ENCODE measurements at places on chromosomes 13 and 19. TPM values are rescaled to one million over a fixed set of nuclear protein-coding genes. Genes with fewer than 3 reads are reported as not detected.

- DNase-seq: no peak
- H3K4me3 ChIP-seq: no peak overlapping the region
- H3K27me3 ChIP-seq: no peaks in the 10 kb centered on the region
Observed at GRCh38 chr13:97274829-97275649, 52.9 kb downstream of the MBNL2 start.

DNA sequence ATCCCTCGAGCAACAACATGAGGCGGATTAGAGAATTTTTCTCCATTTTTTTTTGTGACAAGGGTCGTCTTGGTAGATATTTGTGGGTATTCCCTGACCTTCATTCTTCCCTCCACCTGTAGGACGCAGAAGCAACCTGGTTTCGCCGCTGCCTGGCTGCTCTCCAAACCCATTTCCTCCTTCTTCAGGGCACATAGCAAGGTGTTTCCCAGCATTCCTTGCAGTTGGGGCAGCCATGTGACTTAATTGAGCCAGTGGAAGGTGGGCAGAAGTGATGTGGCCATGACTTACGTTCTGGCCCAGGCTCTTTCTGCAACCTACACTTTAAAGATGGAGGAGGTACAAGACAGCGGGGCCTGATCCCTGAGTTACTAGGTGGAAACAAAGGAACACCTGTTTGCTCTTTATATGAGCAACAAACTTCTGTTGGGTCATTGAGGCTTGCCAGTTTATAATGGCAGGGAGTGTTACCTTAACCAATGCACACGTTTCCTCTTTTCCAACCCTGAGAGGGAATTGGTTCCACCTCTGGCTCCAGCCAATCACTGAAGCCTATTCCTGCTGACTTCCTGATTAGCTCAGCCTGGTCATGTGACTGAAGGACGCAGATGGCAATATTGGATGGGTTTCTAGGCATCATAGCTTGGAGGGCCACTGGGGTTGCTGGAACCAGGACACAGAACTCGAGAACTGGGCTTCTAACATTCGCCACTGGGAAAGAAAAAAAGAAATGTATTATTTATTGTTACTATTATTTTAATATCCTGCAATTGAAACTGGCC is 30.8 kb upstream of the ZNRF4 start:
- peaks cover 84% of the 10 kb centered on the region for H3K27me3 ChIP-seq
- no peak overlapping the region for H3K27ac ChIP-seq
- no peak overlapping the region for H3K4me3 ChIP-seq
- H3K36me3 ChIP-seq: no peaks in the 10 kb centered on the region
- H3K4me1 ChIP-seq: no peaks in the 10 kb centered on the region

DNA sequence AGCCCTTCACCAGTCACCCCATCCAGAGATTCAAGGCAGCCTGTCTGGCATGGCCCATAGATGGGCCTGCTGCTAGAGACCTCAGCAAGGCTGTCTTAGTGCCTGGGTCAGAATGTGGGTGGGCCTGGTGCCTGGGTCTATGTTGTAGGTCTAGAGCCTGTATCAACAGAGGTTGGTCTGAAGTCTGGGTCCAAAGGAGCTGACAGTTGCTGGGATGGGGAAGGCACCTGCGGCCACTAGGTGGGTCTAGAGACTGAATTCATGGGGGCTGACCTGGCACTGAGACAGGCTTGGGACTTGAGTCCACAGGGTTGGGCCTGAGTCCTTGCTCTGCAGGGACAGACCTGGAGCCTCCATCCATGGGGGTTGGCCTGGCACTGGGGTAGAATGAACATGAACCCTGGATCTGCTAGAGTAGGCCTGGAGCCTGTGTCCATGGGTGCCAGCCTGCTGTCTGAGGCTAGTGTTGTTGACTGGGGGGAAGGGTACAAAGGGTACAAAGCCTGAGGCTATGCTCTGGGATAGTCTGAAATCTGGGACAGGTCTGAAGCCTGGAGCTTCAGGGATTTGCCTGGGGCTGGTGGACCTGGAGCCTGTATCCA is 516.8 kb downstream of the OLFM4 start:
- H3K4me1 ChIP-seq: no peaks in the 10 kb centered on the region
- H3K27me3 ChIP-seq: no peaks in the 10 kb centered on the region
- no peaks in the 10 kb centered on the region for H3K36me3 ChIP-seq

GRCh38 chr19:39427707-39428106 is 8.0 kb downstream of the RPS16 start:
- H3K4me3 ChIP-seq: no peak overlapping the region
- peaks cover 18% of the 10 kb centered on the region for H3K36me3 ChIP-seq
- H3K27ac ChIP-seq: peak overlapping the region; percentile 91
- no peaks in the 10 kb centered on the region for H3K27me3 ChIP-seq

- peak overlapping the region; percentile 41 for H3K4me3 ChIP-seq
- no peak overlapping the region for H3K27ac ChIP-seq
- H3K36me3 ChIP-seq: peaks cover 6% of the 10 kb centered on the region
- peaks cover 24% of the 10 kb centered on the region for H3K4me1 ChIP-seq
Observed at GRCh38 chr19:49210901-49211451, 53.4 kb downstream of the TRPM4 start.

DNA sequence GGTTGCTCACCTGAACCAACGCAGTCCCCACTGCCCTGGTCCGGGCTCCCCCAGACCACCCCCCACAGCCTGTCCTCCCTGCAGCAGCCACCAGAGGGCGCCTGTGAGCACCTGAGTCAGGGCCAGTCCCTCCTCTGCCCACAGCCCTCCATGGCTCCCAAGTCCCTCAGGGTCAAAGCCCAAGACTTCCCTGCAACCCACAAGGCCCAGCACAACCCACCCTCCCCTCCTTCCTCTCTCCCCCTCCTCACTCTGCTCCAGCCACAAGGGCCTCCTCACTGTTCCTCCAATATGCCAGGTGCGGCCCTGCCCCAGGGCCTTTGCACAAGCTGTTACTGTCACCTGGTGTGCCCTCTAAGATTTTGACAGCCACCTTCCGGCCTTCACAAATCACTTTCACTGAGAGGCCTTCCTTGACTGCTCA is 10.9 kb downstream of the GNA15 start:
- H3K4me3 ChIP-seq: no peak overlapping the region
- no peak for DNase-seq
- no peaks in the 10 kb centered on the region for H3K36me3 ChIP-seq
- peaks cover 6% of the 10 kb centered on the region for H3K4me1 ChIP-seq

- no peak for DNase-seq
- peak overlapping the region; percentile 33 for H3K4me3 ChIP-seq
- peaks cover 32% of the 10 kb centered on the region for H3K27me3 ChIP-seq
- peaks cover 29% of the 10 kb centered on the region for H3K4me1 ChIP-seq
- H3K36me3 ChIP-seq: no peaks in the 10 kb centered on the region
Observed at GRCh38 chr19:51016798-51017683, 2.5 kb downstream of the KLK10 start.

GRCh38 chr13:108769213-108770070 is 140.0 kb downstream of the MYO16 start:
- no peaks in the 10 kb centered on the region for H3K4me1 ChIP-seq
- H3K36me3 ChIP-seq: no peaks in the 10 kb centered on the region
- no peak overlapping the region for H3K4me3 ChIP-seq
- no peak overlapping the region for H3K27ac ChIP-seq

DNA sequence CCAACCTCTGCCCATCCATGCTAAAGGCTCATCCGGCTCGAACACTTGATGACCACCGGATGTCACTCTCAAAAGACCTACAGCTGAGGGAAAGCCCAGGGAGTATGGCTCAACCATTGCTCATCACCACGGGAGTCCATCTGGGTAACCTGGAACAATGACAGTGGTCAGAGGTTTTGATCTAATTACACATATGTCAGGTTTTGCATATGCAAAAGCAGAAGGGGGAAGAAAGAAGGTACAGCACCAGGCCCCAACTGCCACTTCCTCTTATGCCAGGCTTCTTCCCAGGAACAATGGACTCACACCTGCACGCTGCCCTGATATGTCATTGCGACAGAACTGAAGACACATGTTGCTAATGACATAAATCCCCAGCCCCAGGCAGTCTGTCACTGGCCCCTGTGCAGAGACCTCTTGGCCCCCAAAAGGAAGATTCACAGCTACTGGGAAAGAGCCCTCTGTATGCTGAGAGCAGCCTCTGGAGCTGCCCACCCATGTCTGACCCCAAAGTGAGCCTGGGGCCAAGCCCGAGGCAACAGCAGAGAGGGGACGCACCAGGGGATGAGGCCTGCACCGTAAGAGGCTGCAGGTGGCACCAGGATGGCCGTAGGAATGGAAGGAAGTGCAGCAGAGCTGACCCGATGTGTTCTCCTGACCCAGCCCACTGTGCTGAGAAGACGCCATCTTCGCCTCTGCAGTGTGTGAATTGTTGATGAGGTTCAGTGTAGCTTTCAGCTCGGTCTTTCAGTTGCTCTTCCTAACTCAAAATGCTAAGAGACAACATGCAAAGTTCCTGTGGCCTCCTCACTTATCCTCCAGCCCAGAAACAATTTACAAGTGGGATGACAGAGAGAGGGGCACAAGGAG is 26.3 kb downstream of the EPS15L1 start:
- no peak overlapping the region for H3K4me3 ChIP-seq
- no peaks in the 10 kb centered on the region for H3K27me3 ChIP-seq
- peaks cover 73% of the 10 kb centered on the region for H3K4me1 ChIP-seq
- DNase-seq: no peak
- peak overlapping the region; percentile 10 for H3K27ac ChIP-seq

GRCh38 chr19:32924200-32924599 is 47.6 kb downstream of the CEP89 start:
- H3K27ac ChIP-seq: no peak overlapping the region
- H3K36me3 ChIP-seq: peaks cover 28% of the 10 kb centered on the region
- no peaks in the 10 kb centered on the region for H3K27me3 ChIP-seq
- H3K4me3 ChIP-seq: no peak overlapping the region
- DNase-seq: no peak

DNA sequence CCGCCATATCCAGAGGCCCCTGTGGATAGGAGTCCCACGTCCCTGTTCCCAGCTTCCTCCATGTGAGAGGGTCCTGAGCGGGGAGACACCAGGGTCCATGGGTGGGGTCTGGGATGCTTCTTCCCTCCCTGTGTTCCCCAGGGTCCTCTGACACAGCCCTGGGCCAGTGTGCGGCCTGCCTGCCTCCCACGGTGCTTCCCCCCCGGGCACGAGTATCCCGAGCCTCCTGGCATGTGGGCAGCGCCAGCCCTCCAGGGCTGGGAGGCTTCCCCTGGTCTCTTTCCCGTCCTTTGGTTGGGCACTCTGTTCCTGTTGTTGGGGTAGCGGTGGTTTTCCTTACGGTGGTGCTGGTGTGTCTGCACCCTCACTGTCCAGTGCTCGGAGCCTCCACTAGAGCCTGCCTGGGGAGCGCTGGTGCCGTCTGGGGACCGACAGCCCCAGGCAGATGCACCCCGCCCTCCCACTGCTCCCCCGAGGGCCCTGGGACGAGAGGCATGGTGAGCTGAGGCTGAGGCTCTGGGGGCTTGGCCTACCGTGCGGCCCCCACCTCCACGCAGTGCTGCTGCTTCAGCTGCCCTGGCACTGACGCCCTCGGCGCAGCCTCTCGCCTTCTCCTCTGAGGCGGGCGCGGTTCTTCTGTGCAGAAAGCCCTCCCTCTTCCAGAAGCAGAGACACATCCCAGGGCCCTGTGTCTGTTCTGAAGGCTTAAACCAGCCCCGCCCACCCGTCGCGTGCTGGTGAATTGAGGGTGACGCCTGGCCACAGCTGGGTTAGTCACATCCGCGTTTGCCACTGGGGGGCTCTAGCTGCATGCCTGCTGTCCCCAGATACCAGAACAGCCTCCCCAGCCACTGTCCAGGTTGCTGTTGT is 27.9 kb downstream of the PLEKHJ1 start:
- no peaks in the 10 kb centered on the region for H3K27me3 ChIP-seq
- no peak overlapping the region for H3K27ac ChIP-seq
- peaks cover 94% of the 10 kb centered on the region for H3K36me3 ChIP-seq
- DNase-seq: no peak

DNA sequence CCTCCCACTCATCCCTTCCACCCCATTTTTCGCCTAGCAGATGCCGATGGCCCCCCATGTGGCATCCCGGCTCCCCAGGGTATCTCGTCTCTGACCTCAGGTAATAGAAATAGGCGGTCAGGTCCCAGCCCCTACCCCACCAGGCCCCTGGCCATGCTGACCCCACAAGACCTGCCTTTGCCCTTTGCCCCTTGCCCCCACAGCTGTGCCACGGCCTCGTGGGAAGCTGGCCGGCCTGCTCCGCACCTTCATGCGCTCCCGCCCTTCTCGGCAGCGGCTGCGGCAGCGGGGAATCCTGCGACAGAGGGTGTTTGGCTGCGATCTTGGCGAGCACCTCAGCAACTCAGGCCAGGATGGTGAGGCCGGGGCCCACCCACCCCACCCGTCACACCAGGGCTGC is 5.4 kb downstream of the ARHGAP33 start:
- peaks cover 17% of the 10 kb centered on the region for H3K4me1 ChIP-seq
- no peak overlapping the region for H3K4me3 ChIP-seq
- H3K36me3 ChIP-seq: peaks cover 63% of the 10 kb centered on the region
- no peaks in the 10 kb centered on the region for H3K27me3 ChIP-seq

- H3K4me1 ChIP-seq: no peaks in the 10 kb centered on the region
- no peak overlapping the region for H3K27ac ChIP-seq
- H3K36me3 ChIP-seq: no peaks in the 10 kb centered on the region
- H3K4me3 ChIP-seq: no peak overlapping the region
- no peaks in the 10 kb centered on the region for H3K27me3 ChIP-seq
- no peak for DNase-seq
Observed at GRCh38 chr19:41156207-41156606, 36.8 kb upstream of the CYP2S1 start.

ZNF583 gene
- 3.8 TPM for total RNA-seq

METTL21C gene
- not detected for total RNA-seq

BST2 gene
- total RNA-seq: 50.4 TPM

ZNF101 gene
- 6.8 TPM for total RNA-seq

IGFL2 gene
- total RNA-seq: not detected

NLRP4 gene
- not detected for total RNA-seq

MUC16 gene
- total RNA-seq: under 0.01 TPM

IGFL3 gene
- not detected for total RNA-seq

ZNF57 gene
- 2.2 TPM for total RNA-seq

Measured in esophagus muscularis mucosa (tissue), 4 donors.